ENCODE measurements at places on chromosomes 6 and 20. TPM values are rescaled to one million over a fixed set of nuclear protein-coding genes. Genes with fewer than 3 reads are reported as not detected.

The TMEM170B gene
- 1.6 TPM for total RNA-seq

The MYT1 gene
- 0.11 TPM for total RNA-seq

The PI16 gene
- 2.0 TPM for total RNA-seq

The EXOC2 gene
- 13.9 TPM for total RNA-seq

The CNKSR3 gene
- total RNA-seq = 49.4 TPM

The MYB gene
- 72.8 TPM for total RNA-seq

The PGK2 gene
- not detected for total RNA-seq

The RFX6 gene
- 1.3 TPM for total RNA-seq

The ID1 gene
- 298 TPM for total RNA-seq

The DYNLT2 gene
- 1.6 TPM for total RNA-seq

The RNF39 gene
- 0.58 TPM for total RNA-seq

The TAAR9 gene
- total RNA-seq = not detected

The GHRH gene
- not detected for total RNA-seq

The RPP21 gene
- total RNA-seq = 44.7 TPM

The EEF1A1 gene
- total RNA-seq = 8,079 TPM

The BTNL2 gene
- total RNA-seq = not detected

The IRF4 gene
- total RNA-seq = 11.0 TPM

The RIPOR3 gene
- 3.2 TPM for total RNA-seq

The C4A gene
- total RNA-seq = 40.0 TPM

The FERMT1 gene
- total RNA-seq = 79.7 TPM

The HDGFL1 gene
- not detected for total RNA-seq

The MATN4 gene
- total RNA-seq = not detected

The ESR1 gene
- 0.18 TPM for total RNA-seq

The DEFB115 gene
- total RNA-seq = not detected

The TAGAP gene
- total RNA-seq = 2.2 TPM
